HepG2 (cell line): ENCODE measurements at places on chromosomes 2 and 18. TPM values are rescaled to one million over a fixed set of nuclear protein-coding genes. Genes with fewer than 3 reads are reported as not detected.

- no peak for DNase-seq
- H3K27ac ChIP-seq, result no peak overlapping the region
- no peaks in the 10 kb centered on the region for H3K36me3 ChIP-seq
- H3K4me3 ChIP-seq, result no peak overlapping the region
- H3K4me1 ChIP-seq, result no peaks in the 10 kb centered on the region
These were observed 94.1 kb upstream of the SMAD7 start for GRCh38 chr18:49044898-49045297.

DNA sequence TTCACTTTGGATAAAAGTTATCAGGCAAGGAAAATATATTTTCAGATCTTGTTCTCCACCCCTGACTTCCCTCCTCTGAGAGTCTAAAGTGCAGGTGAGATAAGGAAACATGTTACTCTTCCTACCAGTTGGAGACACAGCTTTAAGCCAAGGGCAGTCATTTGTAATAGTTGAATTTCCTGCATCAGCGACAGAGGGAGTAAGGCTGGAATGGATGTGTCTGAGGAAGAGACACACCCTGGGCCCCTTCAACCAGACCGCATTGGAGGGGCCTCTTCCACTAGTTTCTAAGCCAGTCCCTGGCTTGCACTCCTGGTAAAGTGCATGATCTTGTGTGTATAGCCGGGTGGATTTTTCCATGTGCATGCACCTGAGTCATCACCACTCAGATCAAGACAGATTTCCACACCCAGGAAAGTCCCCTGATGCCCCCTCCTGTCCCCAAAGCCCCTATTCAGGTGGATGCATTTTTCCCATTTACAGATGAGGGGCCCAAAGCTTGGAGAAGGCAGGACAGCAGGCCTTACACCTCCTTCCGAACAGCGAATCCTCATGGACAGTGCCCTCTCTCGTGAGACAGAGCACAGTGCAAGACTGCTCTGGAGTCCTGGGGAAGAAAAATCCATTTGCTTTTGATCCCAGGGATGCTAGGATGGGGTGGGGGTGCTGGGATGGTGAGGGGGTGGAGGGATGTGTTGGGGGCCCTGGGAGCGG, 66.7 kb upstream of the SH3RF3 start:
- no peak overlapping the region for H3K27ac ChIP-seq
- H3K27me3 ChIP-seq, result no peaks in the 10 kb centered on the region
- H3K4me3 ChIP-seq, result no peak overlapping the region
- no peaks in the 10 kb centered on the region for H3K36me3 ChIP-seq

- no peaks in the 10 kb centered on the region for H3K36me3 ChIP-seq
- H3K27ac ChIP-seq, result no peak overlapping the region
- no peak for DNase-seq
- no peaks in the 10 kb centered on the region for H3K27me3 ChIP-seq
These were observed 591.0 kb downstream of the ARHGAP15 start for GRCh38 chr2:143720095-143720664.

DNA sequence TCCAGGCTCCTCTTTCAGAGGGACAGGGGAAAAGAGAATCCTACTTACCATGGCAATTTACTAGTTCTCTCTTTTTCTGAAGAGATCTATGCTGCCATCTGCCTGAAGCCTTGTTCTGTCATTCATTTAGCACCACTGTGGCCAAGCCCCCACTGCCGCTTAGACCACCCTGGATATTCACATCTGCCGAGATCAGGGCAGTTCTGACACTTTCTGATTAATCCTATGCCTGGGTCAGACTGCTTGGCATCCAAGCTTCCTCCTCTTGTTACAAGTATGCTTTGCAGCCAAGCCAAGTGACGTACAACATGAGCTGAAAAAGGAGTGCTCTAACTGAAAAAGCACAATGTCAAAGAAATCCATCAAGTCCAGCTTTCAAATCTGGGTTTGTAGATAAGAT, 332.6 kb downstream of the SUCLG1 start:
- DNase-seq, result no peak
- no peaks in the 10 kb centered on the region for H3K4me1 ChIP-seq
- H3K36me3 ChIP-seq, result no peaks in the 10 kb centered on the region
- no peaks in the 10 kb centered on the region for H3K27me3 ChIP-seq

- no peak overlapping the region for H3K4me3 ChIP-seq
- H3K4me1 ChIP-seq, result no peaks in the 10 kb centered on the region
- no peaks in the 10 kb centered on the region for H3K27me3 ChIP-seq
- no peak overlapping the region for H3K27ac ChIP-seq
These were observed 97.0 kb downstream of the XRCC5 start for GRCh38 chr2:216206041-216206703.

The RESP18 gene
- not detected in 2 replicates for total RNA-seq

The IGFBP5 gene
- total RNA-seq, result not detected in 2 replicates
